ENCODE measurements at places on chromosomes 5 and 9.

DNA sequence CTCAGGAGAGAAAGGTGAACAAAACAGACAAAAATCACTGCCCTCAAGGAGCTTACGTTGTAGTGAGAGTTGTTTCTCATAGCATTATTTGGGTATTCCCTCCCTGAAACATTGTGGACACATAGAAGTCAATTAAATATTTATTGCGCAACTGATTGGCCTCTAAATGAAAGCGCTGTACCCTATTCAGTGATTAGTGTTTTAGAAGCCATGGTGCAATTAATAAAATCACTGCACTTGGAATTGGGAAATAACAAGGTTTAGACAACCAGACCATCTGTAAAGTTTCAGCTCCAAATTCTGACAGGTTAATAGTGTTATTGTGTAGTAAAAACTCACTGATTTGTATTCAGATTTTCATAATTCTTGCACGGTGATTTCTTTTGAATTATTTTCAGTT is 35.9 kb downstream of the TNPO1 start:
- DNase-seq: no peak

GRCh38 chr9:99660191-99660636 is 161.5 kb upstream of the NR4A3 start:
- DNase-seq: no peak

DNA sequence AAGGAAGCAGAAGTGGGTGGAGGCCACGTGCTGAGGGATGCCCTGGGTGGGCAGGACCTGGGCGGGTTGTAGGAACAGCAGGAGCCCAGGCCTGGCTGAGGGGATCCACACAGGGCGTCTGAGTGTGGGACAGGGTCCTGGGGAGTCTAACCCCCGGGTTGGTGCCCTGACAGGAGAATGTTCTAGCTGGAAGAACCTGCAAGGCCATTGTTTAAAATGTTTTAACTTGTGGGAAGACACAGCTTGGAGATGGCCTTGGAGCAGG is 33.9 kb upstream of the SUSD3 start:
- no peak for DNase-seq

DNA sequence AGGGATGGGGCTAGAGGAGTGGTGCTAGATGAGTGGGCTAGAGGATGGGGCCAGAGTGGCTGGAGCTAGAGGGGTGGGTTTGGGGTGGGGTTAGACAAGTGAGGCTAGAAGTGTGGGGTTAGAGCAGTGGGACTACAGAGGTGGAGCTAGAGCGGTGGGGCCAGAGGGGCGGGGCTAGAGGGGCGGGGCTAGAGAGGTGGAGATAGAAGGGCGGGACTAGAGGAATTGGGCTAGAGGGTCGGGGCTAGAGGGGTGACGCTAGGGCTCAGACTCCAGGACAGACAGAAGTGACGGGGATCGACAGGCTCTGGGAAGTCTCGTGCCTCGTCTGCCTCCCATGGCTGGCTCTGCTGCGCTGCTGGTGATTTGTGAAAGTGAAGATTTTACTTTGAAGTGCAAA is 31.0 kb upstream of the TENT4A start:
- DNase-seq: no peak

- DNase-seq: no peak
Observed at GRCh38 chr9:15501803-15502202, 9.0 kb downstream of the PSIP1 start.

- peak; percentile 48 for DNase-seq
Observed at GRCh38 chr9:15135164-15135792, 171.7 kb downstream of the TTC39B start.

DNA sequence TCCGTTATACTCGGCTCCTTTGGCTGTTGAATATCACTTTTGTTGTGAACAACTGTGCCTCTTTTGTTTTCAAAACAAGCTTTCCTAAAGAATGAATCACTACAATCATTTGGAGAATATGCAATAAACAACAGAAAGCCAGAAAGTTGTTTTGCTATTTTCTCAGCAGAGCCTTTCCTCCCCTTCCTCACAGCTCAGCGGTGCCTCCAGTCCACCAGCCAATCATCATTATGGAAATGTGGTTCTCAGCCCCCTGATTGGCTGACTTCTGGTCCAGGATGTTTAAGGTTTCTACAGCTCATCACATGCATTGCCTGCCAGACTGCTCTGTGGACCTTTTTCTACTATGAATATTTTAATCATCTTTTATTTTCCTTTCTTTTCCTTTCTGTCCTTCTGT is 9.1 kb upstream of the ZNF608 start:
- no peak for DNase-seq

DNA sequence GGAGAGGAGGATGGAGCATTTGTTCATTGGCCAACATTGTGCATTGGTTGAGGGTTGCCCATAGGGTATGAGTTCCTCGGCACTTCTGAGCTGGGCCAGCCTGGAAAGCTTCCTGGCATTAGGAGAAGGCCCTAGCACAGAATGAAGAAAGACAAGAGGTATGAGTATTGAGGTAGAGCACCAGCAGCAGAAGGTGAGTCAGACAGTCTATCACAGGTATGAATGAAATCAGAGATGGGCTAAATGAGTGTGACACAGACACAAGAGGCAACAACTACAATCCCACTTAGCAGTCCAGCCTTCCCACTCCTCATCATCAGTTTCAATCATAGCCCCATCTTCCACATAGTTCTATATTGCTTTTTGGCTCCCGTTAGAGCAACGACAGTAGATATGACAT is 25.4 kb upstream of the TGFBR1 start:
- DNase-seq: no peak

DNA sequence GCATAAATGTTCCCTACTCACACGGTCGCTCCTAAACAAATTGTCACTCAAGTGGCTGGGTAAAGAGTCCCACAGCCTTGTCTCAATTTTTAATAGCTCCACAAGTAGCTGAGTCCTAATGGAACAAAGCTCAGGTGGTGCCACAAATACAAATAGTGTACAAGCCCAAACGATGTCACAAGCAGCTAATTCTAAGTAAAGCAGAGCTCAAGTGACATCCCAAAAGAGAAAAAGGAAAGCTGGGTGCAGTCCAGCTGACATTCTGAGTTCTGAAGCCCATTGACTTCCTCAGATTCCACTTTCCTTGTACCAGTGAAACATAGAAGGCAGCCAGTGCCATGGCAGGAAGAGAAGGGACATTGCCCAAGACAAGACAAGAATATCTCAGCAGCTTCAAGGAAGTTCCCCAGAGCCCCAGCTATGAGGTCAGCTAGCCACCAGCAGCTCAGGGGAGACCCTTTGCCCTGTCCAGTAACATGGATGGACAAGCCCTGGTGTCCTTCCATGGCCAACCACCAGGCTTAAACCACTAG is 231.2 kb upstream of the SGCD start:
- no peak for DNase-seq

GRCh38 chr5:117041926-117042595 is 467.4 kb upstream of the SEMA6A start:
- DNase-seq: no peak

DNA sequence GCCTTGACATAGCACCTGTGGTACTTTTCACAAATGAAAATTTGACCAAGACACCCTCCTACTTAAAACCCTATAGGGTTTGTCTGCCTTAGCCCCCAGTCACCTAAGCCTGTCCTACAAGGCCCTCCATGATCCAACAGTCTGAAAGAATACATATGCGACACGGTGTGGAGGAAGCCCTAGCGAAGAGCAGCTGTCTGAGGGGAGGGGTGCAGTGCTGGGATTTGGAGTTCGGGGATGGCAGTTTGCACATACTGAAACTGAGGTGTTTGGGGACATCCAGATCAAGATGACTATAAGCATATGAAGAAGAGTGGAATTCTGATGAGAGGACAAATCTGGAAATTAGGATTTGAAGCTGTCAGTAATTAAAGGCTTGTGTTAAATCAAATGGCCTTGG is 7.2 kb upstream of the MYORG start:
- no peak for DNase-seq

DNA sequence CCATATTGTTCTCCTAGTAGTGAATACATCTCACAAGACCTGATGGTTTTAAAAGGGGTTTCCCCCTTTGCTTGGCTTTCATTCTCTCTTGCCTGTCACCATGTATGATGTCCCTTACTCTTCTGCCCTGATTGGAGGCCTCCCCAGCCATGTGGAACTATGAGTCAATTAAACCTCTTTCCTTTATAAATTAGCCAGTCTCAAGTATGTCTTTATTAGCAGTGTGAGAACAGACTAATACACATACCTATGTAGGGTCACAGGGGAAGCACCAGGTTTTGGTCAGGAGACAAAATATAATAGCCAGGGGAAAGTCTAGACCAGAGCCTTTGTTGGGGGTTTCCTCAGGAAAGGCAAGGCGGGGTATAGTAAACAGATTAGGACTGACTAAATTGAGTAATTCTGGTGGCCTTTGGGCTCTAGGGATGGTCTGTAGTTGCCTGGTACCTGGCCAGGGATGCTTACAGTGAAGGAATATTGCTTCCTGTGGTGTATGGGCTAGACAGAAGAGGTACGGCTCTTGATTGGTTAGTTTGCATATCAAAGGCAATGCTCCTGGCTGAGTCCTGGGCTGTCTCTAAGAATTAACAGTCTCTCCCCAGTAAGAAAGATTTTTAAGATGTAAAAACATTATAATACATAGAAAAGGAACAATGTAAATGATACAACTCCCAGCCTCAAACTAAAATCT is 254.5 kb downstream of the ELAVL2 start:
- no peak for DNase-seq

- no peak for DNase-seq
Observed at GRCh38 chr5:50702615-50703366, 36.4 kb downstream of the PARP8 start.

DNA sequence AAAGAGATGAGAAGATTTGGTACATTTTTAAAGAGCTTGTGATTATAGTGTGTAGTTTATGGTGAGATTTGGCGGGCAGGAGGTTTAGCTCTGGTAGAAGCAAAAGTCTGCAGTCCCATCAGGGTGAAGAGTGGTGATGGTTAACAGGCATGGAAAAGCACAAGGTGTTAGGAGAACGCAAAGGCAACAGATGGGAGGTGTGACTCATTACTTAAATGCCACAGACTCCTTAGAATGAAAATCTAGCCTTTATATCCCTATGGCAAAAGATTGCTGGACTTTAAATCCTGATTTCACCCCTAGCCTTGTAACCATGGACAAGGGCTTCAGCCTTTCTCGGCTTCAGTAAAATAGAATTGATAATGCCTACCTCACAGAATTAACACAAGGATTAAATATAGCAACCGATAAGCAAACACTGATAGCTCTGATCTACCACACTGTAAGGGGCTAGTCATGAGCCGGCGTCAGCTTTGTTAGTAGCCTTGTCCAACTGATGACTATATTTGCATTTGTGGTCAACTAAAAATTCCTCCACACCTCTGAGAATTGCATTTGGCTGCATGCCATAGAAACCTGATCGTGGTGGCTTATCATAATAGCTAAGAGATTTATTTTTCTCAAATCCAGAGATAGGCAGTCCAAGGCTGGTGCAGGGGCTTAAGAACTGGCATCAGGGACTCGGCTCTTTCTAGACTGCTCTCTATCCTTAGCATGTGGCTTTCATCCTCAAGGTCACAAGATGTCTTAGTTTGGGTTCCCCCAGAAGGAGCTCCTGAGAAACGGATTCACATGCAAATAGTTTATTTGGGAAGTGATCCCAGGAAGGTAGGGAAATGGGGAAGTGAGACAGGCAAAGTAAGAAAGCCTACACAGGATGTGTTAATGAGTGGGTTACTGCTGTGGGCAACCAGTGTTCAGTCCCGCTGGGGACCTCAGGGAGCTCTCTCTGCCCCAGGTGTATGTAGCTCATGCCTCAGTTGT is 19.6 kb downstream of the MFAP3 start:
- no peak for DNase-seq

GRCh38 chr5:72363166-72363802 is 43.1 kb downstream of the PTCD2 start:
- DNase-seq: no peak

DNA sequence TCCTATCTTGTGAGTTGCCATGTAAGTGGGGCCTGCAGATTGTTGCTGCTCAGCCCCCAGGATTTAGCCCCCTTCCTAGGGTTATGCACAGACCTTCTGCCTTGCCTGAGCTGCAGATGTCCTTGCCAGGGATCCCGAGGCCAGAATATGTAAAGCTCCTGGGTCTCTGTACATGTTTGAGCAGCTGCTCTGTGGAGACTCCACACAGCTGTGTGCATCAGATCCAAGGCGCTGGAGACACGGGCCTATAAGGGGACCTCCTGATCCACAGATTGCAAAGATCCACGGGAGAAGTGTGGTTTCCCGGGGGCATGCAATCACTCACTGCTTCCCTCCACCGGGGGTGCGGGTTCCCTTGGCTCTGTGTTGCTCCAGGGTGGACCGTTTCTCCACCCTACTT is 28.9 kb downstream of the TAF11L14 start:
- DNase-seq: no peak

- no peak for DNase-seq
Observed at GRCh38 chr5:166709691-166710090, 1581.8 kb upstream of the WWC1 start.

DNA sequence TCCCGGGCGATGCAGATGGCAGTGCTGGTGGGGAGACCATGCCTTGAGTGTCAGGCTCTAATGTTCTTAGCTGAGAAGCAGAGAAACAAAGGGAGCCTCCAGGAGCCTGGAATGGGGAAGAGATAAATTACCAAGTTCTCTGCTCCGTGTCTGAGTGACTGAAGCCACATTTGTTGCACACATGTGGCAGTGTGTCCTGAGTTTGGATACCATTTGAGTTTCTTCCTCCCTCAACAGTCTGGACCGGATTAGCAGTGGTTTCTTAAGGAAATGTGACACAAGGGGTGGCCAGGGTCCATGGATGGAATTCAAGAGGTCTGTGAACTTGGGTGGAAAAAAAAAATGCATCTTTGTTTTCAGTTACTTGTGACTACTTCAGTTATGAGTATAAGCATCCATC is 50.7 kb upstream of the GARNL3 start:
- no peak for DNase-seq

DNA sequence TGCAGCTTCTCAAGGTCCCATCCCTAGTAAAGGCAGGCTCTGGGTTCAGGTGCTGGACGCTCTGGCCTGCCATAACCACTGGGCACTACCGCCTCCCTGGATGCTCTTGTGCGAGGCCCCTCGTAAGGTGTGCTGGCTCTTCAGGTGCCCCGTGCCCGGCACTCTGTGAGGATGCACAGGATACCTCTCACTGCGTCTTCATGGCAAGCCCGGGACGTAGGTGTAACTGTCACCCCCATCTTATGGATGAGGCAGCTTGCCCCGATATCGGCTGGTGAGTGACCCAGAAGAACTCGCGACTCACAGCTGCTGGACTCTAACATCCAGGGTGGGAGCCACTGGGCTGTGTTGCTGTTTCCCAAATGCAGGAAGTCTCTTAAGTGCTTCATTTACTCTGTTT is 79.0 kb downstream of the GTF3C4 start:
- DNase-seq: no peak

Measured in stimulated activated CD8-positive, alpha-beta memory T cell treated with anti-CD3 and anti-CD28 coated beads, Interleukin-4, amount 100 ng/mL, for 48 hours (primary cell).